Activated CD8-positive, alpha-beta memory T cell treated with anti-CD3 and anti-CD28 coated beads for 4 hours (primary cell): ENCODE measurements at places on chromosomes 2 and 18.

DNA sequence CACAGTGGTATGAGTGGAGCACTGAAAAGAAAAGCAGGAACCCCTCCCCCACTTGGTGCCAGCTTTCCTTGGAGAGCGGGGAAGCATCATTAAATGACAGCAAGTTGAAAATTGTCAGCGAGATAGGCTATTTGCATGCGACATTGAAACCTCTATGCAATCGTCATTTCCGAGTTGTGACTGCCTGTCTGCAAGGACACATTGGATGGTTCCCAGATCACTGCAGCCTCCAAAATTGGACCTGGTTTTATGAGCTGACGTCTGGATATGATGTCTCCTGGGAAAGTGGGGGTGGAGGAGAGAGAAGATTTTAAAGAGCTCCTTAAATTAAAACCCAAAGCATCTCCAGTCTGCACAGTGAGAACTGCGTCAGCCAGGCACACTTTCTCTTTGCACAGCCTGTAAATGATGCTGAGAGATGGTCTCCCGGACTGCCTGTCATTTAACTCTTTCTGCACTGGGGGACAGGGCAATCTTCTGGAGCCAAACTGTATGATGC, 57.8 kb upstream of the KIF5C start:
- no peak for DNase-seq

GRCh38 chr2:14348247-14348646, 284.3 kb upstream of the LRATD1 start:
- no peak for DNase-seq

DNA sequence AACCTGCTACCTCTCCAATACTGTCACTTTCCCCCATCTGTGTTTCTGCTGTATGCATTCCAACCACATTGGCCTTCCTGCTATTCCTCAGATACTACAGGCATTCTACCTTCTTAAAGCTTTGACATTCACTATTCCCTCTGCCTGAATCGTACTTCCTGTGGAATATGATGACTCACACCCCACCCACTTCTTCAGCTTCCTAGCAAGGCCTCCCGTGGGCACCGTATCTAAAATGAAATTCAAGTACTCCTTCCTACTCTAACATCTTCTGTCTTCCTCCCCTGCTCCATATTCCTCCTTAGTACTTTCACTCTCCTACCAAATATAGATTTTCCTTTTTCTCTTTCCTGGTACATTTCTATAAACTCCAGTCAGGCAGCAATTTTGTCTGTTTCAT, 710.4 kb downstream of the RNF144A start:
- DNase-seq: no peak

GRCh38 chr2:189226017-189226416, 46.5 kb upstream of the COL5A2 start:
- DNase-seq: no peak

DNA sequence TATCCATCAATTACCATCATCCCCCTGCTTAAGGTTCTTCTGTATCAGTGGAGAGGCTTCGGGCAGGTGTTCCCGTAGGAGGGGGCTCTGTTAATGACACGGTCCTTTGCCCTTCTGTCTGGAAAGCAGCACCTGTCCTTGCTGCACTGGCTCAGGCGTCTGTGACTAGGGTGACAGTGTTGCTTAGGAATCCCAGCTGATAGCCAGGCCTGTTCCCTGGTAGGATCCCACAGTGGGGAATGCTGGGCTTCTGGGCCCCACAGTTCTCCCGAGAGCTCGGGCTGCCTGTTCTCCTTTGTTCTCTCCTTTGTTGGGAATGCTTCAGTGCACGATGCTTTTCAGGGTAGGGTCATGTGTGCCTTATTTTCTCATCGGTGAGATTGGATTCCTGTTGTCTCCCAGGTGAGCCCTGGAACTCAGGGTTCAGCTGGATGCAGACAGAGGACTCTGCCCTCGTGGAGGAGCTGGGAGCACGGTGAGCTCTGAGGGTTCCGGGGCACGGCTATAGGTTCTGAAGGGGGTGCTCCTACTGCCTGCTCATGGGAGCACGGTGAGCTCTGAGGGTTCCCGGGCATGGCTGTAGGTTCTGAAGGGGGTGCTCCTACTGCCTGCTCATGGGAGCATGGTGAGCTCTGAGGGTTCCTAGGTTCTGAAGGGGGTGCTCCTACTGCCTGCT, 9.6 kb downstream of the SNTG2 start:
- no peak for DNase-seq

GRCh38 chr2:241049739-241050623, 51.6 kb downstream of the SNED1 start:
- no peak for DNase-seq

DNA sequence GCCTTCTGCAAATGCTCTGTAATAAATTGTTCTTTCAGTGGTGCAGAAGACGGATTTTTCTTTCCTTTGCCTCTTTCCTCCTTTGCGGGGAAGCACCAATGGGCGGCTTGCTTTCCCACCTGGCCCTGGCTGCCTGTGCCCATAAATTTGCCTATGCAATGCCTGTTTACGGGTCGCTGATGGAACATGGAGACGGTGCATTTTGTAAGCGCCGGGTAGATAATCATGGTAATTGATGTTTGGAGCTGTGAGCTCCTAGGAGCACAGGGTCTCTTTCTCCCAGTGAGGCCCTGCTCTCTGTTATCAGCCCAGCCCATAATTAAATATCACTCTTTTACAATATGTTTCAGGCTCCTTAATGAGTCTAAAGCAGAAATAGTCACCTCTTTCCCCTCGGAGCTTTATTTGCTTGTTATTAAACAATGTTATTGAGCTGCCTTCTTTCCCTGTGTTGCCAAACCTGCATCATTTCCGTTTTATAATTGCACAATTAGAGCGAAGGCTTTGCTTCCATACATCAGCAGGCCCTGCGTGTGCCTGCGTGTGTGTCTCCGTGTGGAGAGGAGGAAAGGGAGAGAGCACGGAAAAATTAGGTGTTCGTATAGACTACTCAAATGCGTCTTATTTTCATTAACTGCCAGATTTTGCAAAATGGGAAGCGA, 437.4 kb upstream of the POU3F3 start:
- no peak for DNase-seq

- no peak for DNase-seq
Measured at GRCh38 chr2:217858519-217859491, 144.0 kb downstream of the TNS1 start.

GRCh38 chr2:127649100-127649611, 3.2 kb downstream of the GPR17 start:
- no peak for DNase-seq

DNA sequence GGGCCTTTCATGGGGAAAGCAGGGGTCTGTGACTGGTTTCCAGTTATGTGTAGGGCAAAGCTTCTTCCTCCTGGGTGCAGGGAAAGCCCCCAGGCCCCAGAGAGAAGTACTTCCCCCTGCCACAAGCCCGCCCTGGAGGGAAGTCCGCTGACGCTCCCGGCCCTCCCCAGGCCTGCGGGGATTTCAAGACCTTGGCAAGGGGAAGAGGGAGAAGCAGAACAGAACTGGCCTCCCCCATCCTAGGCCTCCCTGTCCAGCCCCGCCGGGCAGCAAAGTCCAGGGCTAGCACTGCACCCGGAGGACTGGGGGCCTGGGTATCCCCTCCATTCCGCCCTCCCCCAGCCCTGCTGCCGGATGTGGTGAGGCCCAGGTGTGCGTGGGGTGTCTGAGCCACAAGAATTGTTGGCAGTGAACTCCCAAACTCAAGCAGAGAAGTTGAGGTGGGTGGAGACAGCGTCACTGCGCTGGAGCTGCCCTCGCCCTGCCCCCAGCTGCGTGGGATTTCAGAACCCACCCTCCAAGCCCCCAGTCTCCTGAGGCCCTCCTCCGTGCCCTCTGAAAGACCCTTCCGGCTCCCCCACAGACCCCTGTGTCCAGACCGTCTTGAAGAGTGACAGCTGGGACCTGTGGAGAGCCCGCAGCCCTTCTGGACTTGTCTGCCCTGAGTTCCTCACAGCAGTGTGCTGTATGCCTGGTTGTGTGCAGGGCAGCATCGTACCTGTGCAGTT, 1.1 kb upstream of the DUSP2 start:
- DNase-seq: peak; percentile 79

GRCh38 chr18:48548011-48548771, 9.4 kb downstream of the CTIF start:
- no peak for DNase-seq

DNA sequence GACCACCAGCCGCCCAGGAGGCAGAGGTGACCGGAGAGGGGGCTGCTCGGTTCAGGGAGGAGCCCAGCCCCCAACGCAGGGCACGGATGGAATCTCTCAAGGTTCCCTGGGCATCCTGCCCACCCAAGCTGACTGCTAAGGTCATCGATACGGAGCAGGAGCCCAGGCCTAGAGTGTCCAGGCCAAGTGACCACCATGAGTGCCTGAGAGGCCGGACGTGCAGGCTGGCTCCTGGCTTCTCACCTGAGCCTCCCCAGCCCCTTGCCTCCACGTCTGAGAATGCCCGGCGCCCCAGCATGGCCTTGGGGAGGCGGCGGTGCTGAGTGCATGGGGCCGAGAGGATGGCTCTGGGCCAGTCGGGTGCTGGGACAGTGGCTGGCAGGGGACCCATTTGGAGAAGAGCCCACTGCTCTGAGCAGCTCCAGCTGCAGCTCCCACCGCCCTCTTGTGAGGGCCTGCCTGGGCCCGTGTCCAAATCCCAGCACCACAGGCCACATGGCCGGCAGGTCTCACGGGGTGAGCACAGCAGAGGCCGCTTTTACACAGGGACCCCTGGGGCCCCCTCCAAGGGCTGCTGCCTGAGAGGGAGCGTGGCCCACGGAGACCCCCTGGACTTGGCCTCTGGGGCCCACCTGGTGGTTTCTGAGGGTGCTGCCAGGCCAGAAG, 102.8 kb upstream of the CTDP1 start:
- no peak for DNase-seq

- no peak for DNase-seq
Measured at GRCh38 chr2:237081596-237081995, 4.1 kb upstream of the COPS8 start.

GRCh38 chr2:208791257-208791656, 384.7 kb downstream of the PTH2R start:
- DNase-seq: no peak

DNA sequence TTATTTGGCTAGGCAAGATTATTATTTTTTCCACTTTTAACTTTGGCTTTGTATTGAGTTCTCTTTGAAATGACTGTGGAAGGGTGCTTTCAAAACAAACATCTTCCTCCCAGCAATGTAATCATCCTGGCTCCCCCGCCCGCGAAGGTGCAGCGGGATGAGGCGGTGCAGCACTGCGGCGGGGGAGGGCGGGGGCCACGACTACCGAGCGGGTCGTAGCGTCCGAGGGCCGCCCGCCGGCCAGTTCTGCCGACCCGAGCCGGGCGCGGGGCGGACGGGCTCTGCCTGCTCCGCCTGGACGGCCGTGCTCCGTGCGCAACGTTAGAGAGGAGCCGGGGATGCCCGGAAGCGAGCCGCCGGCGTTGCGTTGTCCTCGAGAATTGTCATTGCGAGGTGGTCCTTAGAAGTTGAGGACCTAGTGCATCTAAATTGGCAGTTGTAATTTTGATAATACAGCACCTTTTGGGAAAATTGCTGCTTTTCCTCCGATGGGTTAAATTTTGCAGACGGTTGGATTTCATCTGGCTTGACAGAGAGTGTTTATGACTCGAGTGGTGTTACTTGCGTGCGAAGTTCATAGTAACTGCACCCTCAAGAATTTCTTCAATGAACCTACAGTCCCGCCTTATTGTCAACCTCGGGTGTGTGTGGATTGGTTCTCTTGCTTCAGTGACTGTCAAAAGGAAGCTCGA, 1.1 kb downstream of the EPC2 start:
- peak; percentile 49 for DNase-seq

DNA sequence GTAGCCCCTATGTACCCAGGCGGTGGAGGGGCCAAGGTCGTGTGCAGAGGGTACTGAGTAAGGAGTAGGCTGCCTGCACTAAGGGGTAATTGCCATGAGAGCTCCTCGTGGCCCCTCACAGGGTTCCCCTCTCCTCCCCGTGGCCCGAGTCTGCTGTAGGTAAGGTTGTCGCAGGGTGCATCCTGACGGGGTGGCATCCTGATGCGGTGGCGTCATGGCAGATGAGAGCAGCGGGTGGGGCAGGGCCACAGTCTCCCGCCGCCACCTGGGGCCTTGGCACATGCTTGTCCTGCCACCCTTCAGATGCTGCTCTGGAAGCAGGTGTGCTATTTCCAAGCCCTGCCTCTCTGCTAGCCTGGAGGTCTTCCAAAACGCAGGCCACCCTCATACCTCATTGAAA, 89.7 kb downstream of the EIPR1 start:
- no peak for DNase-seq

- no peak for DNase-seq
Measured at GRCh38 chr2:189104934-189105333, 74.6 kb downstream of the COL5A2 start.

- no peak for DNase-seq
Measured at GRCh38 chr2:168316073-168316440, 68.7 kb upstream of the STK39 start.

DNA sequence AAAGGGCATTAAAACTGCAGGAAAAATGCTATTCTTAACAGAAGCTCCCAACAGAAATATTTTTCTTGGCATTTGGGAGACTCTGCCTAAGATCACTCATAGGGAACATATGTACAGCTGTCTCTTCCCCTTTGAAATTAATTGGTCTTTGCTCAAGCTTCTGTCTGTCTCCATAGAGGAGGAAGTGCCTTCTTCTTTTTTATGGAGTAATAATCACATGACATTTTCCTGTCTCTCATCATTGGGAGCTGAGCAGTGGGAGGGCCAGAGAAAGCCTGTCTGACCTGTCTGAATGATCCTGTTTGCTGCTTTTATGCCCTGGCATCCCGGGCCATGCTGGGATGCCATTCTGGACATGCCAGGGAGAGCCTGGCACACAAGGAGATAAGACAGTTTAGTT, 145.6 kb downstream of the AQP4 start:
- no peak for DNase-seq

- DNase-seq: no peak
Measured at GRCh38 chr18:55570966-55571365, 17.0 kb downstream of the TCF4 start.

GRCh38 chr2:6724605-6725140, 141.0 kb downstream of the CMPK2 start:
- DNase-seq: no peak

DNA sequence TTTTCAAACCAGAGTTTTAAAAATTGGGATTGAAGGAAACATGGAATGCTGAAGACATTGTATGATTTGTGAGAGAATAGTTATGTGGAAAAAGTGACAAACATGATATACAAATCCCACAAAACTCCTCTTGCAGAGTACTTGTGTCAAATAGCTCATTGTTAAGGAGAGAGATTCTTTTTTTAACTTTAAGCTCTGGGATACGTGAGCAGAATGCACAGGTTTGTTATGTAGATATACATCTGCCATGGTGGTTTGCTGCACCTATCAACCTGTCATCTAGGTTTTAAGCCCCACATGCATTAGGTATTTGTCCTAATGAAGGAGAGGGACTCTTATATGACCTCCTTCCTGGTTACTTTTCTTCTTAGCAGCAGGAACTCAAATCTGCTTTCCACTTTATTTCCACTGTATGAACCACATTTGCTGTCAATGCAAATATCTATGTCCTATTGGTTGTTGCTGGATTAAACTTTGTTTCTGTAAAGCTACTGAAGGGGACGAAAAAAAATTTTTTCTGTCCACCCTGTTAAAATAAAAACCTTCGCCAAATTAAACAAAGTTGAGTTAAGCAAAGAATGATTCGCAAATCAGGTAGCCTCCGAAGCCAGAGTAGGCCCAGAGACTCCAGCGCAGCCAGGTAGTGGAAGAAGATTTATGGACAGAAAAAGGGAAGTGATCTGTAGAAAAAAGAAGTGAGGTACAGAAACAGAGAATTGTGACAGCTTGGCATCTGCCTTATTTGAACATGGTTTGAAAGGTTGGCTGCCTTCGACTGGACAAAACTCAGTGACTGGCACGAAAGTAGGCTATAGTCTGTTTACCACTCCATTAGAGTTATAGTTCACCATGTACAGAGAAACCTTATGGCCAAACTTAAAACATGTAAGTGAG, 430.1 kb upstream of the CHST9 start:
- DNase-seq: no peak

GRCh38 chr2:208015475-208015874, 9.9 kb downstream of the PLEKHM3 start:
- DNase-seq: no peak
